Stimulated activated CD4-positive, alpha-beta T cell treated with anti-CD3 and anti-CD28 coated beads, TNF-alpha, amount 100 ng/mL, for 1 hour (primary cell): ENCODE measurements at places on chromosomes 11 and 22.

GRCh38 chr22:35558719-35559118, 18.1 kb downstream of the RASD2 start:
- DNase-seq = no peak

- no peak for DNase-seq
These were observed 384.4 kb upstream of the DDI1 start for GRCh38 chr11:103652013-103652412.

- DNase-seq = no peak
These were observed 76.5 kb downstream of the ZC3H12C start for GRCh38 chr11:110169738-110170137.

GRCh38 chr22:20615021-20615420, 107.6 kb downstream of the MED15 start:
- no peak for DNase-seq

- no peak for DNase-seq
These were observed 4.8 kb downstream of the VPS26B start for GRCh38 chr11:134229126-134229790.

GRCh38 chr22:36587289-36588154, 58.6 kb upstream of the EIF3D start:
- no peak for DNase-seq

GRCh38 chr11:21933095-21933494, 259.8 kb upstream of the ANO5 start:
- DNase-seq = no peak

GRCh38 chr11:94948070-94948617, 25.2 kb downstream of the CWC15 start:
- no peak for DNase-seq

DNA sequence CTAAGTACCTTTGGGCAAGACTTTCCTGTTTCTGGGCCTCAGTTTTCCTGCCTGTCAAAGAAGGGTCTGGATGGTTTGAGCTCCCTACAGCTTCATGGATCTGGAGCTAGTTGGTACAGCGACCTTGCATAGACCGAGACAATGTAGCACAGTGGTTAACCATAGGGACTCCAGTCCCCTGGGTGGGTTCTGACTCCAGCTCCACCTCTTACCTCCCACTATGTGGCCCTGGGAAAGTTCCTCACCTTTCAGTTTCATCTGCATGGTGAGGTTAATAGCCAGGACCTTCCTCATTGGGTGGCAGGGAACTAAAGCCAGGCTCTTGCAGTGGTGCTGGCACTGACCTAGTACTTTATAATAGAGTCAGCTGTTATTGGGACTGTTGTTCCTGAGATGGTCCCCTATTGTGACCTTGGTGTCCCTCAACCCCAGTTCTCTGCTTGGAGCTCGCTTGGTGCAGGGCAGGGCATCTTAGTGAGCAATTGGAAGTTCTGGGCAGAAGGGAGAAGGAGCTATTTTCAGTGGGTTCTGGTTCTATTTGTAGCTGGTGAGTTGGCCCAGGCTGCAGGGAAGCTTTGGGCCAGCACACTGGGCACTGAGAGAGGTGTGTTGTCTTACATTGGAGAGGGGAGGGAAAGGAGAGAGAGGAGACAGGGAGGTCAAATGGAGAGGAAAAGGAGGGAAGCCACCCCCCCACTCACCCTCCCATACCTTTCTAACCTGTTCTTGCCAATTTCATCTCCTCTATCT, 10.7 kb upstream of the MTMR3 start:
- no peak for DNase-seq

- no peak for DNase-seq
These were observed 25.5 kb upstream of the YPEL1 start for GRCh38 chr22:21761086-21761485.

DNA sequence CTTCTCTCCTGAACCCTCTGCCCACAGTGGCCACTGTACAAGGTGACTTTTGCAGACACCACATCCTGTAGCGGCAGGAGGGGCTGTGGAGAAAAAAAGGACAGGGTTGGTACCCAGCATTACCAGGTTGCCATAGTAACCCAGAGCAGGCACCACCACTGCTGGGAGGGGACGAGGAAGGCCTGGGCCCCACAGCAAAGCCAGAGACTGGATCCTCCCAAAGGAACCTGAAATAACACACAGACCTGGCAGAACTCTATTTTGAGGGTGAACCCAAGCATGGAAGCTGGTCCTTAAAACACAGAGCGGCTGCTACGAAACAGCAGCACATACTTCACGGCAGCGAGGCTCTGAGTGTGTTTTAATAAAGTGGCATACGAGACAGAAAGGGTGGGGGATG, 380.6 kb downstream of the CTTN start:
- DNase-seq = no peak

DNA sequence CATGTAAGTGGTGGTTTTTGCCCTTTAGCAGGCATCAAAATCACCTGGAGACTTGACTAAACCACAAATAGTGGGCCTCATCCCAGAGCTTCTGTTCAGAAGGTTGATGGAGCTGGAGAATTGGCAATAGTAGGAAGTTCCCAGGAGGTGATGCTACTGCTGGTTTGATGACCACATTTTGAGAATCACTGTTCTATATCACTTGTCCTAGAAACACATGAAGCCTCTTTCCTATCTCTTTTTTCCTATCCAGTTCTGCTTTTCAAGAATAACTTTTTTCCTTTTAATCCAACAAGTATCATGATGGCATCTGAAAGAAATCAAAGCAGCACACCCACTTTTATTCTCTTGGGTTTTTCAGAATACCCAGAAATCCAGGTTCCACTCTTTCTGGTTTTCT, at the start of gene OR5D13:
TSS of gene OR5D13 (plus strand) at position 301 of the 400 bp plus-strand sequence. CDS start at position 301, 0 bp downstream.
- DNase-seq = no peak

DNA sequence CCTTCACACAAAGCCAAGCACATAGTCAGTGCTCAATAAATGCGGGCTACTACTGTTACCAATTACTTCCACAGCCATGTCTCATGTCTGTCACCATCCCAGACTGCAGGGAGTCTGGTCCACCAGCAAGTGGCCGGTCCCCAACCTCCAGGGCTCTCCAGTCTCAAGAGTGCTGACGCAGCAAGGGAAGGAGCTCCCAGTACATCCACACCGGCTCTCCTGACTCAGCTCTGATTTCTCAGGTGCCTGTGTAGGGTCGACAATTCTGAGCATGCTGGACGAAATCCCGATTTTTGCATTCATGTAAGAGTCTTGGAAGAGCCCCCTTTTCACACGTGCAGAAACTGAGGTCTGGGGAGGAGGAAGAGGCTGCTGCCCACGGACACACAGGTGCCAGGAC, 10.3 kb upstream of the NEFH start:
- no peak for DNase-seq

- no peak for DNase-seq
These were observed 56.3 kb upstream of the ZBTB44 start for GRCh38 chr11:130370845-130371590.

DNA sequence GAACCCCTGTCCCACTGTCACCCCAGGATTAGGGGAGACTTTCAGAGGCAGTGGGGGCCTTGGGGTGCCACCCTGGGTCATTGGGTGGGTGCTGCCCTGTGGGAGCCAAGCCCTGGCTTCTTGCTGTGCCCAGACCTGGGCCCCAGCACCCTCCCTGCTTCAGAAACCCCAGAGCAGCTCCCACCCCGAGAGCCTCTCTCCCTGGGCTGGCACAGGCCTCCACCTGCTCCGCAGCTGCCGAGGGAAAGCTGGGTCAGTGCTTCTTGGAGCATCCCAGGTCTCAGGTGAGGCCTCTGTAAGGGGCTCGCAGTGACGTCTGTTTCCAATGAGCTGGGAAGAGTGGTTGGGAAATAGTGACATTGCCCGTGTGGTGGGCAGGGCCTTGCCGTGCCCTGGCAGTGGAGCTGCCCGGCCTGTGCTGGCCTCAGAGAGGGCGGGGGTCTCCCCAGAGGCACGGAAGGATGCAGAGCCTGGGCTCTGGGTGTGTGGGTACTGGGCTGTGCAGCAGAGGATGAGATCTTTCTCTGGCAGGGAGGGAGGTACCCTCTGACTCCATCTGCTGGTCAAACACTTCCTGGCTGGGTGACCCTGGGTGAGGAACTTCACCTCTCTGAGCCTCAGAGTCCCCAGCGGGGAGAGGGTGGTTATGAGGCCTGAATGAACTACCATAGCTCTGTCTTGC, 23.0 kb downstream of the C22orf23 start:
- no peak for DNase-seq

DNA sequence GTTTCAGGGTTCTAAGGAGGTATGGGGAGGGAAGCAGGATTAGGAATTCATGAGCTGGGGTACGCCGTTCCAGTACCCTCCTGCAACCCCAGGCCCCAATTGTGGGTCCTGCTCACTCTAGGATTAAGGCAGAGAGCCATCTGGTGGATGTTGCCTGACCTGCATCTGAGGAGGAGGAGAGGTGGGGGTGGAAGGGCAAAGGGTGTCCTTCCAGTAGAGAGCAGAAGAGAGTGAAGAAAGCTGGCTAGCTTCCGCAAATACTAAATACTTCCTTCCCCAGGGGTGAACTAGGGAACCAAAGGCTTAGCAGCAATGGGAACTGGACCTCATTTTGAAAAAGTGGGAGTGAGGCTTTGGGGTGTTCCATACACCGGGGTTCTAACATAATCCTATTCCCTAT, 10.6 kb downstream of the LRRC51 start:
- DNase-seq = peak; percentile 42

DNA sequence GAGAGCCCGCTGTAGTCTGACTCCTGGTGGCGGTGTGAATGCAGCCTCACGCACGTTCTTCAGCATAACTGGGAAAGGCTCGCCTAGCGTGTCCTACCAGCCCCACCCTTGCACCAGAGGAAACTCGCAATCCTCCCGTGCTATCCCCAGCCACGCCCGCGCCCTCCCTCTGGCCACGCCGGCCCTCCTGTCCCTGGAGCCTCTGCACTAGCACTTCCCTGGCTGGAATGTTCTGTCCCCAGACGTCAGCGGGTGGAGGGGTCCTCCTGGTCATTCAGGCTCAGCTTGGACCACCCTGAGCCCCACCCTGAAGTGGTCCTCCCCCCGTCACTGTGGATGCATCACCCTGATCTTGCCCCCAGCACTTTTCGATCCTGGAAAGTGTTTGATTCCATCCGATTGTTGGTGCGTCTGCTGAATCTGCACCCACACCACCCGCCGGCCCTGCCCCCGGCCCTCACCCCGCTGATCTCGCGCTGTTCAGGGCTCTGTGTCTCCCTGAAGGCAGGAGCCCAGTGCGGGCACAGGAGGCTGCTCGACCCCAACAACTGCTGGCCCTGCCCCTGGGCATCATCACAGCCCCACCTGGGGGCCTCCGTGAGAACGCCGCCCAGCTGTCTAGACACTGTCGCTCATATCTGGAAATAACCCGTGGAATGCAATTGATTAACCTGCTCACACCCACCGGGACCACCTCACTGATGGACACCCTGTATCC, 437.0 kb downstream of the TBC1D22A start:
- DNase-seq = no peak

- no peak for DNase-seq
These were observed 303.4 kb downstream of the SHANK2 start for GRCh38 chr11:70948855-70949531.

- DNase-seq = no peak
These were observed 36.1 kb upstream of the OR8B8 start for GRCh38 chr11:124481365-124482323.

DNA sequence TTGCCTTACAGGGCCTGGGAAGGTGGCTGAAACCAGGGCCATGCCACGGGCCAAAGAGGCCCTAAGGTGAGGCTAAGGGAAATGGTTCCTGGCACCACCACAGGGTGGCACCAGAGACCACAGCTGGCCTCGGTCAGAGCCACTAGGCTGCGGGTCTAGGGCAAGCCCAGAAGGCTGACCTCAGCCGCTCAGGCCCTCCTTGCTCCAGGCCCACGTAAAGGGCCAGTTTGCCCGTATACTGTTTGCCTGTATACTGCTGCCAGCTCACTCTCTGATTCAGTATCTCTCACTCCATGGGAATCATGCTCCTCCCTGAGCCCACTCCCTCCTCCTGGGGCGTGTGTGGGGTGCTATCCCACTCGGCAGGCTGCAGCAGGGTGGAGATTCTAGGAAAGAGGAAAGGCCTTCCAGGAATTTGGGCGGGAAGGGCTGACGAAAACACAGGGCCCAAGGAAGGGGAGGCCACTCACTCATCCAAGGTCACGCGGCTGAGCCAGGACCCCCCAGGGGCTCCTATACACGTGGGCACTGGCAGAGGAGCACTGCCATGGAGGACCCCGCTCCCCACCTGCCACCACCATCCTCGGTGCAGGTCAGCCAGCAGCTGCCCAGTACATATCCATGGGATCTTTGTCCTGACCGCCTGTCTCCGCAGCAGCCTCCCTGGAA, 62.4 kb downstream of the NECTIN1 start:
- DNase-seq = peak; percentile 7

- DNase-seq = no peak
These were observed 146.7 kb downstream of the CTTN start for GRCh38 chr11:70544774-70545609.

GRCh38 chr11:57793351-57794115, 31.9 kb downstream of the CTNND1 start:
- DNase-seq = no peak

DNA sequence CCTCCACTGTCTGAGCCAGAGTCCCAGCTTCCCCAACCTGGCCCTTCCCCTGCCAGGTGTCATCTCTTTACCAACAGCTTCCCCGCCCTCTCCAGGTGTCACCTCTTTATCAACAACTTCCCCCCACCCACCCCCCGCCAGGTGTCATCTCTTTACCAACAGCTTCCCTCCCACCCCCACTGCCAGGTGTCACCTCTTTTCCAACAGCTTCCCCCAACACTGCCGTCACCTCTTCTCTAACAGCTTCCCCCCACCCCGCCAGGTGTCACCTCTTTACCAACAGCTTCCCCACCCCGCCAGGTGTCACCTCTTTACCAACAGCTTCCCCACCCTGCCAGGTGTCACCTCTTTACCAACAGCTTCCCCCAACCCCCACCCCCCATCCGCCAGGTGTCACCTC, 29.8 kb upstream of the TTLL12 start:
- DNase-seq = no peak

DNA sequence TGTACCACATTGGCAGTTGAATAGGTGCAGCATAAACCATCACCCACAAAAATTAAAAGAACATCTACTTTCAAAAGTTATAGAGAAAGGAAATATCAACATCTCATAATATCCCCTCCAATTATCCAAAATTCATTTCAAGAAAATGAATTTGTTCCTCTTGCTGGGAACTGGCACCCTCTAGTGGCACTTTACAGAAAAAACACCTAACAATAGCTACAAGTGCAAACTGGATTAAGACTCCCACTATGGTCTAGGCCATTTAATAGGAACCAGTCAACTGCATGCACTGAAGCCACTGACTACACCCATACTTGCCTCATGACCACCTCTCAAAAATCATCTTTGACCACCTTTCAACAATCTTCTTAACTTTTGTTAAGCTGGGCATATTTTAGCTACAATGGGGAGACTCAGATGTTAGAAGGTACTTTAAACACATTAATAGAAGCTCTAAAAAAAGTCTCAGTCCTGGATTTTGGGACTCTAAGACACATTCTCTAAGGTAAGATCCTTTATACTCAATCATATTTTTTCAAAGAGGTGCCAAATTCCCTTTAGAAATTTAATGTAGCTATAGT, 17.3 kb downstream of the TRAF6 start:
- DNase-seq = no peak

DNA sequence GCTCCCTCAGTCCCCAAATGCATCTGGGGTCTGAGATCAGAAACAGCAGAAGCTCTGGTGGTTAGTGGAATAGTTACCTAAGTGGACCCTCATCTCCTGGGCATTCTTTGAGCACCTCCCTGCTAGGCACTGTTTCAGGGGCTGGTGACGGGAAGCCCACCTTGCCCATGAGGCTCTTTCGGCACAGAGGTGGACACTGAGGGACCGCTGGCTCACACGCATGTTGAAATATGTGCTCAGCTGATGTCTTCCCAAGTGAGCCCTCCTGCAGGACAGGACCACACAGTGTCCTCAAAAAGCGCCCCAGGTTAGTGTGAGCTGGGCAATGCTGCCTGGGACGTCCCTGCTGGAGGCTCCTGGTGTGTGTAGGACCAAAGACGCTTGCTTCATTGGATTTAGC, 1379.9 kb downstream of the TBC1D22A start:
- no peak for DNase-seq
